Mononuclear cell (primary cell): ENCODE measurements at places on chromosomes 2 and 18. TPM values are rescaled to one million over a fixed set of nuclear protein-coding genes. Genes with fewer than 3 reads are reported as not detected.

SP9 gene
- not detected for total RNA-seq

OTX1 gene
- not detected for total RNA-seq

CDCA7 gene
- 2.3 TPM for total RNA-seq

SALL3 gene
- under 0.01 TPM for total RNA-seq
